ENCODE measurements at places on chromosomes 1 and 21.
A peak's percentile ranks its signal among the peaks of the same experiment; 100 is the strongest.

DNA sequence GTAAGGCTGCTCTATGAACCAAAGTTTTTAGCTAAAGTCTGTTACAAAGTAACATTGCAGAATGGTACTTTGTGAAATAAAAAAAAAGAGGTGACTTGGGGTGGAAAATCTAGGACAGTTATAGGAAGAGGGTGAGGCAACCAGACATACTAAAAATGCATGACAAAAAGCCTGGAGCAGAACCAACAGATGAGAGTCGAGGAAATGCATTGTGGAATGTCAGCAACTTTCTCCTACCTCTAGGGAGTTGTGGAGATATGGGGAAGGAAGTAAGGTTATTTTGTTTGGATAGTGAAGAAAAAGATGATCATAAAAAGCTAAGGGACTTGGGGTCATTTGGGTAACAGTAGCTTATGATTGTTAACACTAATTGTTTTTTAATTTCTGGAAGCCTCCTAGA is 295.6 kb downstream of the S1PR1 start:
- no peak for DNase-seq

DNA sequence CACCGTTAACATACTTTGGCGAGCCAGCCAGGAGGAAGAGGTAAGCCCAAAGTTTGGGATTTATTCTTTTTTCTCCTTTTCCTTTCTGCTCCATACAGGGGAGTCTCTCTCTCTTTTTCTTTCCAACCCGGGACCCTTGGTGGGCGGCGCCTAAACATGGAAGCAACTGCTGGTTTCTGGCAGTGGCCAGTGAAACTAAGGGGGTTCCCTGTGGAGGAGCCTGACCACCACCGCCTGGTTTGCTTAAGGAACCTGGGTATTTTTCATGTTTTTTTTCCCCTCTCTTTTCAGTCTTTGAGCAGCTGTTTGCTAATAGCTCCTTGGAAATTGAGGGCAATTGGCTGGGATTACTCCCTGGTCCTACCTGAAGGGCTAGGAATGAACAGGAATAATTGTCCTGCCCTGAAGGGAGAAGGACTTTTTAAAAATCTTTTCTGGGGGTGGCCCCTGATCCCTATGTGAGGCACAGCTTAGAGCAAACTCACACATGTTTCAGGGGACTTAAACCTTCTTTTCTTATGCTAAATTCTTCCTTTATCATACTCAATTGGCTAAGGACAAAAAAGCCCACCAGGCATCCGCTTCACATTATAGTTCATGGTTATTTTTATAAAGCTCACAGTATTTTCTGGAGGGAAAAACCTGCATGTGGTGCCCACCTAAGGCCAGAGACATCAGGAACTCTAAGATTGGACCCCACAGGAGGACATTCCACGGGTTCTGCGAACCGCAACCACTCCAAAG is 61.3 kb upstream of the PLD5 start:
- DNase-seq, result no peak

DNA sequence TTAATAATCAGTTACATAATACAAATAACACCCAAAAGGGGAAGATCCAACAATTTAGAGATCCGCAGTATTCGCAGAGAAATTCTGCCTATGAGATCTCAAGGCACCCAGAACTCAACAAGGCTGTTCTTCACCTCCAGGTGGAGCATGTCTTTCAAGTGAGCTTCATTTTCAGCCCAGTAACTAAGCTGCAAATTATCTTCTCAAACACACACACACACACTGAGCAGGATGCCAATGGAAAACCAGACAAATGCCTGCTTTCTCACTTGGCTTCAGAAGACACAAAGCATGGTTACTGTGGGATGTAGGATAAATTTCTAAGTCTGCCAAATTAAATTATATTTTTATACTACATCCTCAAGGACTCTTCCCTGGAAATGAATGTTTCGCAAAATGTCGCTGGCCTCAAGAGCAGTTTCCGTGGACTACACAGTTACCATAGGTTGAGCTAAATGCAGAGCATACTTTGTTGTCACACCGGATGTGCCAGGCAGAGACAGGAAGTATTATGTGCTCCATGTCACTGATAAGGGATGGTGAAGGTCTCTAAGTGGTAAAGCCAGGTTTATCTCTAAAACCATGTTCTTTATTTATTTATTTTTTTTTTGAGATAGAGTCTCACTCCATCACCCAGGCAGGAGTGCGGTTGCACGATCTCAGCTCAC is 30.3 kb downstream of the UBR4 start:
- no peak for DNase-seq

DNA sequence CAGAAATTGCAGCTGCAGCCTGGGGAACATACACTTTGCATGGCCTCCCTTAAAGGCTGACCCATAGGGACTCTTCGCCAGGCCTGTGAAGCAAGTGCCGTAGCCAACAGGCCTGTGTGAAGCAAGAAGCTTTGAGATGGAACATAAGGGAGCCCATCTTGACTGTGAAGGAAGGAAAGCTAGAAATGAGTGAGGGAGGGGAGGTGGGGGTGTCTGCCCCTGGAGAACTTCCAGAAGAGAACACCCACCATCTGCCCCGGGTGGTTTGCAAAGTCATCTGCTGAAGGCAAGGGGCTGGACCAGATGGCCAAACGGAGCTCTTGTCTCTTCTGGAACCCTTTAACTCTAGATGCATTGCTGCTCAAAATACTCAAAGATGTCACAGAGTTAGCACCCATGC is 103.3 kb upstream of the GRIK3 start:
- DNase-seq, result no peak

DNA sequence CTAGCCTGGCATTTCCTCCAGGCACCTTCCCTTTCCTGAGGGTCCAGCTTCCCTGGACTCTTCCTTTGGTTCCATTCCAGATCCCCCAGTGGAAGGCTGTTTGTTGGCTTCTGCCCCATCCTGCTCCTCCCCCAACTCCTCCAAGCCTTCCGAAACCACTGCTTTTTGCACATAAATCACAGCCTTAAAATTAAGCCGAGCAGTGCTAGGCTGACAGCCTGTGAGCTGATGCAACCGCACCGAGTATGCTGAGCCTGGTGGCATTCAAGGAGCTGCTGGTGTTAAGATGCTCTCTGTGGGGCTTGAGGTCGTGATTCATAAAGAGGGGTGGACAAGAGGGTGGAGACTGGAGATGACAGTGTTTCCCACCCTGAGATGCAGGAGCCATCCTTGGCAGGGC is 266.6 kb upstream of the C1orf174 start:
- no peak for DNase-seq

GRCh38 chr1:8370046-8370881 is 52.4 kb downstream of the SLC45A1 start:
- DNase-seq, result no peak

GRCh38 chr1:58395355-58395754 is 151.2 kb downstream of the OMA1 start:
- no peak for DNase-seq

DNA sequence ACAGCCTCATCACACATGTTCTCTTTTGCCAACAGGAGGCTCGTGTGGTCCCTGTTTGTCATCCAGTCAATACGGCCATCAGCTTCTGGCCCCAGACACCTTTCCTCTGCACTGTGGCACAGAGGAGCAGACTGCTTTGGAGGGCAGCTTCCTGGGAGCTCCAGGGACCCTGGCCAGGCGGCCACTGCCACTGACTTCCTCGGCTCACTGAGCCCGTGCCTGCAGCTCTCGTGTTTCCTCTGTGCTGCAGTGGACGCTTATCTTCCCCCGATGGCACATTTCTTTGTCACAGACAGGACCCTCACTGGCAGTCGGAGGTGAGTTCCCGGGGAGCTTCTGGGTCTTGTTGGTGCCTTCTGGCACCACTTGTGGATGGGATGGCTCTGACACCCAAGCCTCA is 67.0 kb upstream of the DIRAS3 start:
- no peak for DNase-seq

GRCh38 chr1:214123061-214123784 is 135.4 kb downstream of the PROX1 start:
- peak; percentile 58 for DNase-seq

DNA sequence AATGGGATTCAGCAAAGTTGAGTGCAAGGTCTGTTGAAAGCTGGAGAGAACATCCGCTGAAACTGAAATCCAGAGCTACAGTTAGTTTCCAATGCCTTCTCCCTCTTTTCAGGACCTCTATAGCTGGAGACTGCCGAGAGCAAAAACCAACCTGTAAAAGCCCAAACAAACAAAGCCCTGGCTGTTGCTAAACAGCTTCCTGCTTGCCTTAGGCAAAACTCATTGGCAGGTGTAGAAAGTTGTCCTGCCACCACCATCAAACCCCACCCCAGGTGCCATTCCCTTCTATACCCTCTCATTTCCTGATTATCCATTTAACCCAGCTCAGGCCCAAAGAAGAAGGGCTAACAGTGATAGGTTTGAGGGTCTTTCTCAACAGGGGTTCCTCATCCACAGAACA is 24.7 kb downstream of the SCYL3 start:
- no peak for DNase-seq

GRCh38 chr1:14180738-14181137 is 417.7 kb upstream of the KAZN start:
- no peak for DNase-seq

GRCh38 chr1:153430166-153430553 is 13.8 kb downstream of the S100A7A start:
- DNase-seq, result no peak

- DNase-seq, result no peak
These were observed 338.2 kb upstream of the VAMP3 start for GRCh38 chr1:7432900-7433380.

- no peak for DNase-seq
These were observed 47.2 kb downstream of the MORN1 start for GRCh38 chr1:2344121-2344681.

GRCh38 chr1:169906938-169907337 is 13.2 kb upstream of the SCYL3 start:
- no peak for DNase-seq

DNA sequence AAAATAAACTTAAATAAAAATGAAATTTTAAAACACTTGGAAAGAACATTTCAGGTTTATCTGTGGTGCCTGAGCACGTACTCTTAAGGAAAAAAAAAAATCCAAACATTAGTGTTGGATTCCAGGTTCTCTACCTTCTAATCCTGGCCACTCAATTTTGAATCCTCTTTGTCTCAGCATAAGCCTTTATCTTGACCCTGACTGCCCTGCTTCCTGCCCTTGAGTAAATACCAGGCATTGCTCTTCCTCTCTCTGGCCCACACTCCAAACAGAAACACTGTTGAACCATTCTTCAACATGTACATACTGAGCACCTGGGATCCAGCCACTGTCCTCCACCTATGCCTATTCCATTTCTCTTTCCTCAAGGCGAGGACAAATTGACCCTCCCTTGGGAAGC is 11.4 kb upstream of the VANGL1 start:
- no peak for DNase-seq

DNA sequence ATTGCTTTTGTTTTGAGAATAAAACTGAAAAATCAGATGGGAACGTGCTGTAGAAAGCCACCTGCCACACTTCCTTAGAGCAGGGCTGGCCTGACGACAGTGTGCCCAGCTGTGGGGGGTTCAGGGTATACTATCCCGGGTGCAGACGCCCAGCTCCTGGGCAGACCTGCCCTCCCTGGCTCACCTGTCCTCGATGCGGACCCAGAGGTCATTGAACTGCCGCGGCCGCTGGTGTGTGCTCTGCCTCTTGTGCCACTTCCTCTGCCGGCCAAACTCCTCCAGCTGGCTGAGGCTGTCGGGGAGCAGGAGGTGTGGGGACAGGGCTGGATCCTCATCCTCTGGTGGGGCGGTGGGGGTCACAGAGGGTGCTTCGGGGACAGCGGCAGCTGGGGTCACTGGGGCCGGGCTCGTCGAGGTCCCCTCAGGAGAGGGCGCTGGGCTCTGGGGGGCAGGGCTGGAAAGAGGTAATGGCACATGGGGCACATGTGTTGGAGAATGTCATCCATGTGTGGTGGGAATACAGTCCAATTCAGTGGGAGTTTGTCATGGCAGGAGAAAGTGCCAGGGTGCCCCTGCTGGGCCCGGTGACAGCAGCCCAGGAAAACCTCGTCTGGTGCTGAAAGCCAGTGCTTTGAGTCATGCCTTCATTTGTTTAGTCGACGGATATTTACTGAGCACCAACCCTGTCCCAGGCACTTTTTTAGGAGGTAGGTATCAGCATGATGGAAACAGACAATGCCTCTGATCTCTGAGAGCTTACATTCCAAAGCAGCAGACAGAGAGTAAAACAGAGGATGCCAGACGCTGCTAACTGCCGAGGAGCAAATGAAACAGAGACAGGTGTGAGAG is 222.0 kb downstream of the TRABD2B start:
- no peak for DNase-seq

- no peak for DNase-seq
These were observed 206.6 kb downstream of the HIVEP3 start for GRCh38 chr1:41712081-41712480.

DNA sequence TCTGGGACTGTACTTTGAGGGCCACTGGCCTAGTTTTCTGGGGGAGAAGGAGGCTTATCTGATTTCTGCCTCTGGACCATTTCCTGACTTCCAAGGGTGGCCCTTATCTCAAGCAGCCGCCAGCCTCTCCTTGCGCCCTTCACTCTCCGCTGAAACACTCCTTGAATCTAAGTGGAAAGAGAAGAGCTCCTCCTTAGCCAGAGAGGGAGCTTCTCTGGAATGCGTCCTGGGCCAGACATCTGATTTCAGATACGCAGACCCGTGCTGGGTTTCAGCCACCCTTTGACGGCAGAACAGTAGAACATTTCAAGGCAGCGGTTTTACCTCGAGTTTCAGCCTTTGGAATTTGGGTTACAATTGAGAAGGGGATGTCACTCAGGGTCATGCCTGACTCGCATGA is 308.0 kb downstream of the CAMTA1 start:
- no peak for DNase-seq

DNA sequence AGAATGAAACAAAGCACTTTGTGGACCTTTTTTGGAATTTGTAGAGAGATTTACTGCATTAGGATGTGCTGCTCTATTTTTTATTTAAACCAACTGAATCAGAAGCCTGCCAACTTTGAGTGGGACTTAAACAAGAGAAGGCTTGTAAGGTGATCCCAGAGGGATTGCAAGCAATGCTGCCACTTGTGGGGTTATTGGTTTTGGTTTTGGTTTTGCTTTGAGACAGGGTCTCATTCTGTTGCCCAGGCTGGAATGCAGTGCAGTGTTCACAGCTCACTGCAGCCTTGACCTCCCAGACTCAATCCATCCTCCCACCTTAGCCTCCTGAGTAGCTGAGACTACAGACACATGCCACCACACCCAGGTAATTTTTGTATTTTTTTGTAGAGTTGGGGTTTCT is 32.2 kb upstream of the GNG5 start:
- DNase-seq, result no peak

DNA sequence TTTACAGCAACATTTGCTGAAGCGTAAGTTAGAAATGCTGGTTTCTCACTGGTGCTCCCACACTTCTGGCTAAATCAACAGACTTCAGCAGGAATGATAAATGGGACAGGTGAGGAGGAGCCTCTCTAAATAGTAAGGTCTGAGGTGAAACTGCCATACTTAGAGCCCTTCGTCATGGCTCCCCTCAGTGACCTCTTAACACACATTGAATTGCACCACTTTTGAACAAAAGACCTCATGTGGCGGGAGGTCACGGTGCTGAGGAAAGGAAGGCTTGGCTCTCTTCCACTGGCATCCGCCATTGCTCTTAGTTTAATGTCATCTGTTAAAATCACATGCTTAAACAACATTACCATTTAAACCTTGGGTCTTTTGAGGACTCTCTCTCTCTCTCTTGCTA is 3.4 kb downstream of the MAP3K7CL start:
- DNase-seq, result no peak

- DNase-seq, result no peak
These were observed 13.4 kb downstream of the ENTREP3 start for GRCh38 chr1:155241841-155242264.
